ENCODE measurements at places on chromosomes 2 and 18.

- no peak for DNase-seq
Measured at GRCh38 chr2:71530641-71531332, 77.4 kb downstream of the DYSF start.

DNA sequence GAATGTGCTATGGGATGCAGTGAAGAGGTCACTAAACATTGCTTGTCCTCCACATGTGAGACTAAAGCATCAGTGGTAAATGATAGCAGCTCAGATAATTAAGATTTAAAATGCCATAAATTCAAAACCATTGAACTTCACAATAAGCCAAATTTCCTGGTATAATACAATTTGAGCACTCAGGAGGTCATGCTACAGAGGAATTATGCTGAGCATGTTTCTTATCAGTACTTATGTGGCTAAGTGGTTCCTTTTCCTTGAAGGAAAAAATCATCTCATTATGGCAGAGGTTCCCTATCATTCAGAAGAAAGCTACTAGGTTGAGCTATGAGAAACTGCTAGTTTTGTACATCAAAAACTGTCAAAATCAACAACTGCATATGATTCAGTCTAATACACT, 156.6 kb downstream of the AGPS start:
- no peak for DNase-seq

- no peak for DNase-seq
Measured at GRCh38 chr2:164008752-164009151, 272.9 kb upstream of the FIGN start.

DNA sequence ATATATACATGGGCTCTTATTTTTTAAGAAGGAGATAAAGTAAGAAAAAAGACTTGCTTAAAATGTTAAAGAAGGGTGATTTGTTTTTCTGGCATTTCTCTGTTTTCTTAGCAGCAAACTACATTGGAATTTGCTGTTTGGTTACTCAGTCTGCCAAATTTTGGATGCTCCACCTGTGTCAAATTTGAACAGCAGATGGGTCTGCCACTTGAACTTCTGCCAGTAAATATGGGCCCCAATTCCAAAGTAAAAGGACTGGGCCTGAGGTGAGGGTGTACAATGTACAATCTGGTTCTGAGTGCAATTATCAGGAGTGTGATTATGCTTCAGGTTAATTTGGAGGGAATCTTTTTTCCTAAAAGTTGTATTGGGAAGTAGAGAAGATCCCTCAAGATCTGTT, 794.5 kb downstream of the DSC3 start:
- DNase-seq: no peak

- DNase-seq: no peak
Measured at GRCh38 chr2:100588071-100588786, 25.4 kb downstream of the PDCL3 start.

GRCh38 chr2:66560683-66561082, 125.8 kb downstream of the MEIS1 start:
- DNase-seq: no peak

DNA sequence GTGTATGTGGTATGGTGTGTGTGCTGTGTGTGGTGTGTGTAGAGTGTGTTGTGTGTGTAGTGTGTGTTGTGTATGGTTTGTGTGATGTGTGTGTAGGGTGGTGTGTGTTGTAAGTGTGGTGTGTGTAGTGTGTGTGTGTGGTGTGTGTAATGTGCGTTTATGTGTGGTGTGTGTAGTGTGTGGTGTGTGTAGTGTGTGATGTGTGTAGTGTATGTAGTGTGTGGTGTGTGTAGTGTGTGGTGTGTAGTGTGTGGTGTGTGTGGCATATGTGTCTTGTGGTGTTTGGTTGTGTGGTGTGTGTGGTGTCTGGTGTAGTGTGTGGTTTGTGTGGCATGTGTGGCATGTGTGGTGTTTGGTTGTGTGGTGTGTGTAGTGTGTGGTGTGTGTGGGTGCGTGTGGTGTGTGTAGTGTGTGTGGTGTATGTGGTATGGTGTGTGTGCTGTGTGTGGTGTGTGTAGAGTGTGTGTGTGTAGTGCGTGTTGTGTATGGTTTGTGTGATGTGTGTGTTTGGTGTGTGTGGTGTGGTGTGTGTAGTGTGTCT, 4.0 kb upstream of the RTP5 start:
- no peak for DNase-seq

DNA sequence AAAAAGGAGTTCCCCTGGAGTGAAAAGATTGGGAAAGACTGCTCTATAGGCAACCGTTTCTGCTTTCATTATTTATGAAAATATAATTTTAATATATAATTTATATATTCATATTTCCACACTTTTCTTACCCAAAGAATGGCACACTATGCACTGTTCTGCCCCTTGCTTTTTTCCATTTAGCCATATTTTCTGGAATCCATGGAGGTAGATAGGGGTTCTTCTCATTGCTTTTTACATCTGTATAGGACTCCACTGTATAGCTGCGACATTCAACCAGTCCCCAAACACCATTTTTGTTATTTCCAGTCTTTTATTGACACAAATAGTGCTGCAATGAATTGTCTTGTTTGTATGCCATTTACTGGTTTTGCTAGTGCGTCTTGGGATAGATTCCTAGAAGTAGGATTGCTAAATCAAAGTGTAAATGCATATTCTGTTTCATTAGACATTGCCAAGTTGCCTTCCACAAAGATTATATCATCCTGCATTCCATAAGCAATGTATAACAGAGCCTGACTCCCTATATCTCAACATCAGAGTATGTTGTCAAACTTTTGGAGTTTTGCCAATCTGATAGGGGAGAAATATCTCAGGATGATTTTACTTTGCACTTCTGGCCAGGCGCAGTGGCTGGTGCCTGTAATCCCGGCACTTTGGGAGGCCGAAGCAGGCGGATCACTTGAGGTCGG, 26.6 kb upstream of the TCF7L1 start:
- DNase-seq: no peak

- no peak for DNase-seq
Measured at GRCh38 chr2:25740810-25741381, 67.5 kb upstream of the DTNB start.

DNA sequence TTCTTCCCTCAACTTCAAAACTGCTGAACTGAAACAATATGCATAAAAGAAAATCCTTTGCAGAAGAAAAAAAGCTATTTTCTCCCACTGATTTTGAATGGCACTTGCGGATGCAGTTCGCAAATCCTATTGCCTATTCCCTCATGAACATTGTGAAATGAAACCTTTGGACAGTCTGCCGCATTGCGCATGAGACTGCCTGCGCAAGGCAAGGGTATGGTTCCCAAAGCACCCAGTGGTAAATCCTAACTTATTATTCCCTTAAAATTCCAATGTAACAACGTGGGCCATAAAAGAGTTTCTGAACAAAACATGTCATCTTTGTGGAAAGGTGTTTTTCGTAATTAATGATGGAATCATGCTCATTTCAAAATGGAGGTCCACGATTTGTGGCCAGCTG, 8.4 kb downstream of the HOXD8 start:
- no peak for DNase-seq

DNA sequence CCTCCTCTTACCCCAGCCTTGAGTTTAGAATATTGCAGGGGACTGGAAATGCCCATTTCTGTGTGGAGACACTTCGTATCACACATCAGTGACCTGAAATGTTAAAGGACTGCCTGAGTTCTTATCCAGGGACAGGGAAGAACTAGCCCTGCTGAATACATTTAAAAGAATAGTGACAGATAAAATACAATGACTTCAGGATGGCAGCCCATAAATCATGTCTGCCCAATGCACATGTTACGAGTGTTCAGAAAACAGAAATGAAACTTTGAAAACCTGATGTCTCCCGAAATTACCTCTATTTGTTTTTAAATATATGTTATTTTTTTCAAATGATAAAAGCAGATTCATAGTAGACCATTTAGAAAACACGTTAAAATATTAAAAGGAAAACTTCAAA, 22.3 kb upstream of the RAB12 start:
- no peak for DNase-seq

DNA sequence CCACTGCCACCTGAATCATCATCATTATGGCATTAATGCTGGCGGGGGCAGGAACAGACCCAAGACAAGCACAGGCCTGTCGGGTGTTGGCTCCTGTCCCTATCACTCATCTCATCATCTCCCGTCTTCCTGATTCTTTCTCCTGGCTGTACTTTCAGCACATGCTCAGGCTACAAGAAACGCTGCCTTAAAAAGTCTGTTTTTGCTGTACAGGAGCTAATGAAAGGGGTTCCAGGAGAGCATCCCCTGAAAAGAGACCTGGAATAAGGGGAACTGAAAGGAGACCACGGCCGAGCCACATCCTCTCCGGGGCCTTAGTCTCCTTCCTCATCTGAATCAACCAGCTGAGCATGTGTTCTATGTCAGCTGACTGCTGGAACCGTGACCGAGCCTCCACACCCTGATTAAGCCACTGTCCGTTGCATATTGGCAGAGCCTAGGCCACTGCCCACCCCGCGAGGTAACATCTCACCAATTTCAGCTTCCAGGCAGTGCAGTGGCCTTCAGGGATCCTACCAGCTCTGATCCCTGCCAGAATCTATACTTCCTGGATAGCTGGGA, 62.6 kb downstream of the DNMT3A start:
- no peak for DNase-seq

GRCh38 chr2:191321861-191322662, 76.9 kb downstream of the MYO1B start:
- no peak for DNase-seq
